ENCODE measurements at places on chromosomes 3 and 15.
A peak's percentile ranks its signal among the peaks of the same experiment; 100 is the strongest.

GRCh38 chr15:73442421-73442820 lies 543 bp upstream of the REC114 start:
- DNase-seq: no peak

DNA sequence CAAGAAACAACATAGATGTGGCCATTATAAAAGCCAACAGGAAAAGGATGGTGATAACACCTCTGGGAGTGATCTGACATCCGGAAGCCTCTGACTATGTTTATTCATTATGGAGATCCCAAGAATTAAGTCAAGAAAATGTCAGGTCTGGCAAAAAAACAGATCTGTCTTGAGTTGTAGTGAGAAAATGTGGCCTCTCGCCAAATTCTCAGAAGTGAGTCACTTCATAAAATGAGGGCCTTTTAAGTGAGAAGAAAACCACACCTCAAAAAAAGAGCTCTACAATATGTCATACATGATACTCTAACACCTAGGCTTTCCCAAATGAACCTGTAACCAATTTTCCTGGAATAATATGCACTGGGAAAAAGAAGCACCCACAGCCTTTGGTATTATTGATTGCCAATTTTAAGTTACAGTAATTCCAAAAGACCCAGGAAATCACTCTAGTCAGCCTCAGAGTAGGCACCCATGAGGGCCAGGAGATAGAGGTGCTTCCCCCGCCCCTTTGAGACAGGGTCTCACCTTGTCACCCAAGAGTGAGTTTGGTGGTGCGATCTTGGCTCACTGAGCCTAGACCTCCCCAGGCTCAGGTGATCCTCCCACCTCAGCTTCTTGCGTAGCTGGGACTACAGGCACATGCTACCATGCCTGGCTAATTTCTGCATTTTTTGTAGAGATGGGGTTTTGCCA lies 38.0 kb downstream of the CCR3 start:
- DNase-seq: peak; percentile 80

GRCh38 chr15:98795980-98796379 lies 147.6 kb downstream of the IGF1R start:
- DNase-seq: no peak

- DNase-seq: no peak
Measured at GRCh38 chr3:57031631-57032541, 28.6 kb upstream of the SPATA12 start.

GRCh38 chr15:93973287-93973686 lies 258.1 kb upstream of the MCTP2 start:
- no peak for DNase-seq

GRCh38 chr3:189572249-189572648 lies 58.9 kb upstream of the TP63 start:
- DNase-seq: peak; percentile 28

- peak; percentile 53 for DNase-seq
Measured at GRCh38 chr15:51375966-51376640, 34.6 kb downstream of the GLDN start.

DNA sequence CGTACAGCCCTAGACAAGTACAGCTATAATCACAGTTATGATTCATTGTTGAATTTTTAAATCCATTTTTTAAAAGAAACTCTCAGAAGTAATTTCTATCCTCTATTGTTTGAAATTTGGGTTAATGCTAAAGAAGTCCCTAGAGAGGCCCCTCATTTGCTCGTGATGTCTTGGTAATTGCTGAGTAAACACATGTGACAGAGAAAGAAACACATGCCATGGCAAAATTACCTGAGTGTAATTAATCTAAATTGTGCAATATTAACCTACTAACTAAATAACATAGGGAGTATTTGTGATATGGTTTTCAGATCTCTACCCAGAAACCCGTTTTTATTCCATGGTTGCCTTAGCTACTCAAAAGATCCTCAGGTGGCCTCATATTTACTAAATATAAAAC lies 10.8 kb downstream of the NEK10 start:
- DNase-seq: no peak

GRCh38 chr15:60949039-60949977 lies 279.8 kb downstream of the RORA start:
- peak; percentile 39 for DNase-seq

- no peak for DNase-seq
Measured at GRCh38 chr3:34263101-34263621, 464.7 kb downstream of the PDCD6IP start.

- no peak for DNase-seq
Measured at GRCh38 chr3:112512320-112512719, 13.0 kb upstream of the BTLA start.

- no peak for DNase-seq
Measured at GRCh38 chr15:53323191-53323590, 436.3 kb downstream of the WDR72 start.

DNA sequence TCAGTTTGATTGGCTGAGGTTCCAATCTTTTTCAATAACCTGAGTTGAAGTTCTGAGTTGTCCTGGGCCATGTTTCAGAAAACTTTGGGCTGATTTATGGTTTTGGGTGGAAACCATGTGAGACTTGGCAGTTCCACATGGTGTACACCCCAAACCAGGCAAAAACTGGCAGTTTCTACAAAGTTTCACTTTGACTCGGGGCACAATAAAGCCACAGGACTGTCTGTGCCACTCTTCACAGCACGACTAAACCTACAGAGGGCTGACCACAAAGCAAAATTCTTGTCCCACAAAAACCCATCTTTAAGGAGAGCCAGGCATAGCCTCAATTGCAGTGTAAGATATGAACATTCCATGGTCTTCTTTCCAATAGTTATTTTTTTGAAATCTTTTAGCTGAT lies 155.0 kb downstream of the DUT start:
- no peak for DNase-seq

- no peak for DNase-seq
Measured at GRCh38 chr3:377158-377561, 180.6 kb downstream of the CHL1 start.

- DNase-seq: peak; percentile 70
Measured at GRCh38 chr15:82571722-82572222, 31.5 kb upstream of the RPS17 start.

DNA sequence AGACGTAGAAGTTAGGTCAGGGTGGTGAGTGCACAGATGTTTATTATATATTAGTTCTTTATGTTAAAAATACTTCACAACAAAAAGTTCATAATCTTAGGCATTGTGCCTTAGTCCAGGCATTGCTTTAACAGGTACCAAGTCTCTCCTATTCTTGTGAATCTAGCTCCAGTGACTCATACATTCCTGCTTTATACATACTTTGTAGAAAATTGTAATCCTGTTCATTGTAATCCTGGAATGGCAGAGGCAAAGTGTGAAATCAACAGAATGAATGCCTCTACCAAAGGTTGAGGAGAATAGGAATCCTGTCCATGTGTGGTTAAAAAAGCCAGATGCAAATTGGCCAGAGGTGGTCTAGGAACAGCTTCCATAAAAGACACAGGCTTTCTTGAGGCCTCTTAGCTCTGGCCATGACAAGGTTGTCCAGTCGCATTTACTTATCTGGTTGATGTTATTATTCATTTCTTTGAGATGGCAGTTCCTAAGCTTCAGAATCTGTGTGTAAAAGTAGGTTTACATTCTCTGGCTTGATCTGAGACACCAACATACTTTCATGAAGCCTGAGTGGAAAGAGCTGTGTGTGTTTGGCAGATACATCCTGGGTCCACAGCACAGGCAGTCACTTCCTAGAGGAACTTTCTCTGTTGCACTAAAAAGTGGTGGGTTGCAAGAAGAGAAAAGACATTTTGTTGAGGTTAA lies 109.0 kb downstream of the CDIN1 start:
- peak; percentile 55 for DNase-seq

- no peak for DNase-seq
Measured at GRCh38 chr3:59839810-59840515, 790.1 kb upstream of the CFAP20DC start.

DNA sequence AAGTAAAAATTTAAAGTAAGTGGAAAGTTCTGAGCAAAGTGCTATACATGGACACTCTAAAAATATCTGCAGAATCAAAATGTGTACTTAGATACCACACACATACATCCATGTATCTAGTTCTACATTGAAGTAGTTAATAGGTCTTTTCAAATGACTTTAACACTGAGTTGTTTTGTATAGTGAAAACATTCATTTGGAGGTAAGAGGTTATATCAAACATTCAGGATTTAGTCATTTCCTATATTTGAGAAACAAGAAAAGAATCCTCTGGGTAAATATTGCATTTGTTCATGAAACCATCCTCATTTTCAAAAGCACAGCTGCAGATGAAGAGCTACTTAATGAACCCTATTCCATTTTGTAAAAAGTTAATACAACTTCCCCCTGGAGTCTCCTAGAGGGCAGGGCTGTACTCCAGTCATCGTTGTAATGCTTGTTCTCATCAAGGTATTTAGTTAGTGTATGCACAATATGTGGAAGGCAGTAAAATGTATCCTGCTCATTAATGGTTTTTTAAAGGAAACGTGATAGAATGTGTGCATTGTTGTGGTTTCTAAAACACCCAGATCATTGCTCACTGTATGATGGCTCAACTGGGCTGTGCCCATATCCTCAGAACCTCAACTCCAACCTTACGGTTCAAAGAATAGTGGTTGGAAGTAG lies 26.2 kb downstream of the ARPP21 start:
- no peak for DNase-seq

DNA sequence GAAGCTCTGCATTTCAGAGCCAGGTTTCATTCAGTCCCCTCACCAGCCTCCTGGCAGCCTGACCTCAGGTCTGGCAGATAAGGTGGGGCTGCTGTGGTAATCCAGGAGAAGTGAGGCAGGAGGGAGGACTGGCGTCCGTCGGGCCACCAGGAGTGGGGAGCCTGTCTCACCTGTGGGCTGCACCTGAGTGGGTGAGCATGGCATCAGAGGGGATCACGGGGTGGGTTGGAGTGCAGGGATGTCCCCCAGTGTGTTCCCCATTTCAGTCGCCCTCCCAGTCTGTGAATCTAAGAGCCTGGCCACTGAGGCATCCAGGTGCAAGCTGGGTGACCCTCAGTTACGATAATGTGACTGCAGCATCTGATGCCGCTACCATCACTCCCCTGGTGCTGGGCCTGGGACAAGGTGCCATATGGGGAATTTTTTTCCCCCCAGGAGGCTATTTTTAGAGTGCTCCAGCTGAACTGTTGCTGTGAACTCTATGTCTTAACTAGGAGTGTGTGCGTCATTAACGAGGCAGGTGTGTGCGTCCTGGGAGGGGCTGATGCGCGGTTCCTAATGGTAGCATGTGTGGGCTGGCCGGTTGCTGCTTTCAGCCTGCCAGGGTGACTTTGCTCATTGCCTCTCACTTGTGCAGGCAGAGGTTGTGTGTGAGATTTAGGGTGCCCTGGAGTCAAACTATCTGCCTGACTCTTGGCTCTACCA lies 165.2 kb downstream of the SLCO3A1 start:
- no peak for DNase-seq

DNA sequence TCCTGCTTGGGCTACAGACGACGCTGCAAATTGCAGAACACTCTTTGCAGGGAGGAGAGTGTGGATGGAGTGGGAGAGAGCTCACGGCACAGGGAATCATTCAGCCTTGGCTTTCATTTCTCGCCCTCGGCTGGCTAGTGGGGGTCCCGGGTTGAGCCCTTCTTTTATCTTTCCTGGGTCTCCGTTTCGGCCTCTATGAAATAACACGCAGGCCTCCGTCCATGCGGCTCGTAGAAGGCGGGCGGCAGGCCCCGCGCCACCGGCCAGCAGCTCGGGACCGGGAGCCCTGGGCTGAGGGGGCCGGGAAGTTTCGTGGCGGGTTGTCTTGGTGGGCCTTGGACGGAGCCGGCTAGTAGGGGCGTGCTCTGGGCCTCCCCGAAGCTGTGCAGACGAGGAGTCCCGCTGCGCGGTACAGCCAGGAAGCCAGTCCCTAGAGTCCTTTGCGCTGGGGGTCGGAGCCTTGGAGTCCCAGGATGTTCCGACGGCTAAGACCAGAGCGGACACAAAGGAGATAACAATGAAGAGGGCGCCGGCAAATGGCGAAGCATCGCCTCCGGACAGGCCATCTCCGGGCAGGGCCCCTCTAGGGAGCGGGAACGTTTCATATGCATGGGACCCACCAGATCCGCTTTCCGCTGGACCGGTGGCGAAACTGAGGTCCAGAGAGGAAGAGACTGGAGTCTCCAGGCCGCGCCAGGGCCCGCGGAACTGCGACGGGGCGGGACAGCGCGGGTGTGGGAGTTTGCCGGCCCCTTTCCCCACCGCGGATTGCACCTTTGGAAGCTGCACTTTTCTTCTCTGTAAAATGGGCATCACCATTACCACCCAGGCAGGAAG lies 4.3 kb downstream of the RNU6-1 start:
- DNase-seq: no peak

Data from EL (cell line).